ENCODE measurements at places on chromosomes 7 and 10. TPM values are rescaled to one million over a fixed set of nuclear protein-coding genes. Genes with fewer than 3 reads are reported as not detected.

CUX1 gene
- total RNA-seq, result 65.2 TPM

COBL gene
- total RNA-seq, result 0.09 TPM

ANKRD2 gene
- total RNA-seq, result 1.2 TPM

C10orf143 gene
- total RNA-seq, result 0.85 TPM

C7orf57 gene
- total RNA-seq, result not detected

IGFBP1 gene
- 0.14 TPM for total RNA-seq

CASTOR2 gene
- 15.1 TPM for total RNA-seq

ATOH7 gene
- total RNA-seq, result not detected

LRRTM3 gene
- total RNA-seq, result not detected

SYNPO2L gene
- total RNA-seq, result not detected

PLXDC2 gene
- 20.9 TPM for total RNA-seq

HOXA9 gene
- total RNA-seq, result 7.9 TPM

MYH16 gene
- not detected for total RNA-seq

ASIC3 gene
- total RNA-seq, result 0.14 TPM

GOLGA7B gene
- not detected for total RNA-seq

LOXL4 gene
- 32.9 TPM for total RNA-seq
